ENCODE measurements at places on chromosomes 2 and 18.

GRCh38 chr2:132547090-132547687 lies 122.8 kb downstream of the LYPD1 start:
- DNase-seq, result peak; percentile 92

DNA sequence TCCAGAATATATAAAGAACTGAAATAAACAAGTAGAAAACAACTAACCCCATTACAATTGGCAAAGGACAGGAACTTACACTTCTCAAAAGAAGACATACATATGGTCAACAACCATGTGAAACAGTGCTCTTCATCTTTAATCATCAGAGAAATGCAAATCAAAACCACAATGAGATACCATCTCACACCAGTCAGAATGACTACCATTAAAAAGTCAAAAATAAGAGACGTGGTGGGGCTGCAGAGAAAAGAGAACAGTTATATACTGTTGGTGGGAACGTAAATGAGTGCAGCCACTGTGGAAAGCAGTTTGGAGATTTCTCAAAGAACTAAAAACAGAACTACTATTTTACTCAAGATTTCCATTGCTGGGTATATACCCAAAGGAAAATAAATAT lies 1696.3 kb upstream of the TMEFF2 start:
- DNase-seq, result no peak

DNA sequence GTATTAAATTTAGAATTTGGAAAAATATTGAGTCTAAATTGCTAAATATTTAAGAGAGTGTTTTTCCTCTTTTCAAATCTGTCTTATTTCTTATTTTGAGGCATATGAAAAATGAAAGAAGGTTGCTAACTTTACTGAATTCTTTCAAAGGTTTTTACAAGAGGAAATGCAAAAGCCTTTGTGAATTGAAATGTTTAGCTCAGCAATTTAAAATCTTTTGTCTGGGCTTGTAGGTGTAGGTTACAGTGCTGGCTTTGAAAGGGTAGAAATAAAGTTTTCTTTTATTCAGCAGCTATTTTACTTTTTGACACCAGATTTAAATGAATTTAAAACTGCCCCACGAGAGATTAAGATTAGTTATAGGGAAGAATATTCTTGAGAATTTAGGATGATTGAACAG lies 192.0 kb downstream of the CDH7 start:
- no peak for DNase-seq

- DNase-seq, result no peak
Observed at GRCh38 chr2:213726101-213726500, 441.8 kb downstream of the SPAG16 start.
